ENCODE measurements at places on chromosomes 1 and 21.
A peak's percentile ranks its signal among the peaks of the same experiment; 100 is the strongest.

- no peak for DNase-seq
Observed at GRCh38 chr1:57672346-57673140, 248.7 kb upstream of the DAB1 start.

DNA sequence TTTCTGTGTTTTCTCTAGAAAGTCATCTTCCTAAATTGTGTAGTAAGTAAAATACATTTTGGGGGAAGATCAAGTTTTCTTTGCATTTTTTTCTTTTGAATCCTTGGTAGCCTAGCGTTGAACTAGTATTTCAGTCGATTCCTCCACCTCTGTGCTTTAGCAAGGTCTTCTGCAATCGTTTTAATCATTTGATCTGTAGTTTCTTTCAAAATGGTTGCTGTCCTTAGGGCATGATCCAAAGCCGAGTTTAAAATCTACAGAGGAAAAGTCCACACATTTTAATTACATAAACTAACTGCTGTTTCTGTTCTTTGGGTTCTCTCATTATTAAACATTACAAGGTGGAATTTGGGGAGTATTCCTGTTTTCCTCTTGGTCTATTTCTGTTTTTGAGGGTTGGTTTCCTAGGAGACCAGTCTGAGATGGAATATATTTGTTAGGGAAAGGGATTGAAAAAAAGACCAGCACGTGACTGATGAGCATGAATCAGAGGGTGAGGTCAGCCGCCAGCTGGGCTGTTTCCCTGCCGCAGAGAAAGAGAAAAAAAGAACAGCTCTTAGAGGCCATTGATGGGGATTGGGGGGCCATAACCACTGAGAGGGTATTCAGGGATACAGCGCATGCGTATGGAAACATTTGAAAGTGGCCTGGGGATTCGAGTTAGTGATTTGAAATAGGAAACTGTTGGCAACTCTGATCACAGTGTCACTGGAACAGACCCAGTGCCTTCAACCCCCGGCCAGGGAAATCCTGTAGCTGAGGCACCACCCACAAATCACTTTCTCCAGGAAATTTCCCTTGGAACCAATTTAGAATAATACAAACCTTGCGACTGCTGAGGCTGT, 40.6 kb downstream of the AKNAD1 start:
- DNase-seq: peak; percentile 78

GRCh38 chr1:163361123-163361934, 39.6 kb downstream of the NUF2 start:
- no peak for DNase-seq

DNA sequence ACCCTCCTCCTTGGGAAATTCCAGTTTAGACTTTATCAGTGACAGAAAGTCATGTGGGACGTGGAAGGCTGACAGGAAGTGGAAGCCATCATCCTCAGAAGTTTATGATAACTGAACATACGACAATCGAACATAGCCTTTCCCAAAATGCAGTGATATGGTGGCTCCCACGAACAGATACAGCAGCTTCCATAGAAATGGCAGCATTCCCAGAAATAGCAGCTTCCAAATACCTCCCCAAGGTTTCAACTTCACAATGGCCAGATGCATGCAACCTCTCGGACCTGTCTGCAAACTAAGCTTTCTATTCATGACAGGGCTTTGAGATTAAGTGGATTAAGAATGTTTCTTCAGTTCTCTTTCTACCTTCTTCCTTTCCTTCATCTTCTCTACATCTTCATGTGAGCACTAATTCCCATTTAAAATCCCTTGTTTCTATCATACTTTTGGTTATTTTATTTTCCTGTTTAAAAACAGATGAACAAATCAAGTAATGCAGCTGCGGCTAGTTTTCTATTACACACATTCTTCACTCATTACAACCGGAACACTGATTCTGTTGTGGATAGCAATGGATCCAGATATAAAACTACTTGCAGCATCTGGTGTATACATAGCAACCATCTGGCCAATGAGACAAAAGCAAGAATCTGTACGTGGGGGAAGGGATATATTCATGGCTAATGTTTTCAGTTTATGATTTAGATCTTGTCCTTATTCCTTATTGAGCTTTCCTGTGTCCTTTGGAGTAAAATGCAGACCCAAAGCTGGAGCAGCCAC, 304.8 kb downstream of the BRINP3 start:
- DNase-seq: no peak

- no peak for DNase-seq
Observed at GRCh38 chr1:76868916-76869315, 1.6 kb downstream of the ST6GALNAC5 start.

DNA sequence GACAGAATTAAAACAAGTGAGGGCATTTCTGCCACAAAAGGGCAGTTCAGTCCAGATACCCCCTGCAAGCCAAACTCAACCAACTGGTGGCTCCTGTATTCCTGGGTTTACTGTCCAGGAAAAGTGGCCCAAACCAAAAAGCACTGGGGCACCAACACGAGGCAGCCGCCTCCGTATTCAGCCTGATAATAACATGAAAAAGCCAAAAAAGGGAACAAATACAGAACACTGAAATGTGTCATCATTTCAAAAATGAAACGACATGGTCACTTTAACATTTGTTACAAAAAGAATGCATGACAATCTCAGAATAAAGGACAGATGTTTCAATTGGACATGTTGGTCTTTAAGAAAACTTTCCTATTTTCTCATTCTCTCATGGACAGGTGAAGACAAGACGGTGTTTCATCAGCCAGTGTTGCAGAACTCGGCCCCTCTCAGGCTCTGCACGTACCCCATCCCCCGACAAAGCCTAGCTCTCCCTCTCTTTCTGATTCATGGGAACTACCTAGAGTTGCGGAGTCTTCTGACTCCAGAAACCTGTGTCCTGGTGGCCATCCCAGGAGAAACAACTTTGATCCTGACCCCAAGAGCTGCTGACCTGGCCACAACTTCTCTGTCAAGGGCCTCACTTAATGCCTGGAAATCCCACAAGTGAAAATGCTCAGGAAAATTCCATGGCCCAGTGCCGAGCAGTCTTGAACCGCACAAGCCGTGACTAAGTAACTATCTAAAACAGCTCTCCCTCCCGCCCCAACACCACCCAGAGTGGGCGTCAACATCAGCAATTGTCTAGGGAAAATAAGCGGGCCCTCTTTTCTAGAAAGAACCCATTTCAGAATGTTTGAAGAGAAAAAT, 27.1 kb downstream of the ZBTB17 start:
- no peak for DNase-seq

DNA sequence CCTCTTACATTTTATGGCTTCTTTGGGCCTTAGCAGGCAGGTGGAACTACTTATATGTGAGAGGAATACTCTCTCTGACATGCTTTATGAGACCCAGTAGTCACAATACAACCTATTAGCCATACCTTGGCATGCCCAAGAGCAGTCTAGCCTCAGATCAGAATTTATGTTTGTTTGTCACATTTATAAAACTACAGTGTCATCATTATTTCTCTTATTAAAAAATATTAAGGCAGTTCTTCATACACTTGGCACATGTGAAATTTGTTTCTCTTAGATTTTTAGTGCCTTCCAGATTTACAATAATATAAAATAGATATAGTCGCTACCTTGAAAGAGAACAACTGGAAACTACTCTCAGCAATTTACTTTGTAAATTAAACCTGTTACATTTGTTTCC, 118.5 kb downstream of the LRRC40 start:
- no peak for DNase-seq

DNA sequence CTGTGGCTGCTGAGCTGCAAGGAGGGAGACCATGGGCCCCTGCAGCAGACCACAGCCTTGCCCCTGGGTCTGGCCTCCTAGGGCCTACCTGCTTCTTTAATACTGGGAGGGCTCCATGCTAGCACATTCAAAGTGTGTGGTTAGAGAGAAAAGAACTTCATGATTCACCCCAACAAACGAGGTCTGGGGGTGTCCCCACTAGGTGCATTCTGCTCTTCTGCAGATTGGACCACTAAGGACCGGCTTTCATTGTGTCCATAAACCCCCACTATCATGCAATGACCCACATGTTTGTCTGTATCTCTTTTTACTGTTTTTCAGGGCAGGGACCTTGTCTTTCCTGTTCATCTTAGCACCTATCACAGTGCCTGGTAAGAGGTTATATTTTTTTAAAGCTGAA, 185.4 kb downstream of the OMA1 start:
- DNase-seq: no peak

DNA sequence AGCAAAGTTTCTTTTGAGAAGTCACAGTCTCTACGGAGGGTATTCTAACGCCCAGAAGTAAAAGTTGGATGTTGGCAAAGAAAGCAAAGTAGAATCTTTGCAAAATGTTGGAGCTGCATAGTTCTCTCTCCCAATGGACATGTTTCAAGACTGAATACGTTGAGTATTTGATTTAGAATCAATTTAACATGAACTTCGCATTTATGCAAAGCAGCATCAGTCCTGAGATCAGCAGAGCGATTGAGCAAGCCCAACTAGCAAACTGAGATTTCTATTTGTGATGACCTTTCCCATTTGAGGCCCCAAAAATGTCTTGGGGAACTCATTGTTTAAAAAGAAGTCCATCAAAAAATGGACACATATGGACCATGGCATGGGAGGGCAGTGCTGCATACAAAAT, 8.0 kb downstream of the RUNX1 start:
- no peak for DNase-seq

- peak; percentile 74 for DNase-seq
Observed at GRCh38 chr1:52629325-52629643, 3.7 kb upstream of the SHISAL2A start.

- no peak for DNase-seq
Observed at GRCh38 chr1:25080294-25081209, 150.5 kb upstream of the RUNX3 start.

DNA sequence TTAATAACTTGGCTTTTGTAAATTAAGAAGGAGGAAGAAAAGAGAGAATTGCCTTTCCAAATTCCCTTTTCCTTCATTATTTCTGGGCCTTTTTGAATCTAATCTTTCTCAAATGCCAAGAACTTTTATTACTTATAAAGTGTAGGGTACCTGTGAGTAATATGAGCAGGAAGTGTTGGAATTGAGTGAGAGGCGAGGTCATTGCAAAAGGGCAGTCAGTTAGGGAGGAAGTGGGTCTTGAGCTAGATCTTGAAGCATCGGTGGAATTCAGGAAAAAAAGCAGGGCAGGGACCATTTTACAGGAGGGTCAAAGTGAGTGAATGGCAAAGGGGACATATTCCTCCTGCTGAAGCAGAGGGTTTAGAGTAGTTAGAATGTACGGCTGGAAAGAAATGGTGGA, 23.4 kb downstream of the DDI2 start:
- DNase-seq: no peak

- DNase-seq: no peak
Observed at GRCh38 chr1:235351441-235351840, 15.8 kb upstream of the TBCE start.

GRCh38 chr1:185573162-185573561, 161.0 kb upstream of the HMCN1 start:
- DNase-seq: no peak

GRCh38 chr1:108077991-108078390, 113.0 kb upstream of the VAV3 start:
- no peak for DNase-seq

DNA sequence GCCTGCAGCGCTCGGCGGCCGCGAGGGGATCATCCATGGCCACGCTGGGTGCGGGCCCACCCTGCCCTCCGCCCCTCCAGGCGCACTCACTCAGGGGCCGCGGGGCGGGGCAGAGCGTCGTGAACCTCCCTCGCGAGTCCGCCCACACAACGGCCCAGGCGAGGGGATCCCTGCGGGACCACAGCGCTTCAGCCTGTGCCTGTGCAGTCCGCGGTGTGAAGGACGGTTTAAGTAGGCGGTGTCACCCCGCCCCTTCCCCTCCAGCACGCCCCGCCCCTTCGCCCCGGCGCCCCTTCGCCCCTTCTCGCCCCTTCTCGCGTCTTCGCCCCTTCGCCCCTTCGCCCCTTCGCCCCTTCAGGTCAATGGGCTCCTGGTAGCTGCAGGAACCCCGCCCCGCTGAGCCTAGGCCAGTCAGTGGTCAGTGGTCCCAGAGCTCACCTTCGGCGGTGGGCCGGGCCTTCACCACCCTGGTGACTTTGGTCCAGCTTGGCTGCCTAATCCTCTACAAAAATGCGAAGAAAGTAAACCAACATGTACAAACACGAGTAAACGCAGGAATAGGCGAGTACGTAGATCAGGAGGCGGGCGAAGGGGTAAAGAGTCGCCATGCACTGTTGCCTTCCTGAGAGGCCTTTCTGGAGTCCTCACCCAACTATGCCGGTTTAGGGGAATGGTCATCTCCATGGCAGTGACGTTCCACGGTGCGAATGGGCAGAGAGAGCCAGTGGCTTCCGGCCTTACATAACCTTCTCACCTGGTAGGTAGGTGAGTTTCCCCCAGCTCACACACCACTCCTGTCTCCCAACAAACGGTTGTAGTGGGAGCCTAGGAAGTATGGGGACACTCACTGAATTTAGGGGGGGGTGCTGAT, 19.6 kb upstream of the DMRTB1 start:
- DNase-seq: no peak

- DNase-seq: no peak
Observed at GRCh38 chr1:84973498-84974334, 23.2 kb downstream of the MCOLN2 start.

DNA sequence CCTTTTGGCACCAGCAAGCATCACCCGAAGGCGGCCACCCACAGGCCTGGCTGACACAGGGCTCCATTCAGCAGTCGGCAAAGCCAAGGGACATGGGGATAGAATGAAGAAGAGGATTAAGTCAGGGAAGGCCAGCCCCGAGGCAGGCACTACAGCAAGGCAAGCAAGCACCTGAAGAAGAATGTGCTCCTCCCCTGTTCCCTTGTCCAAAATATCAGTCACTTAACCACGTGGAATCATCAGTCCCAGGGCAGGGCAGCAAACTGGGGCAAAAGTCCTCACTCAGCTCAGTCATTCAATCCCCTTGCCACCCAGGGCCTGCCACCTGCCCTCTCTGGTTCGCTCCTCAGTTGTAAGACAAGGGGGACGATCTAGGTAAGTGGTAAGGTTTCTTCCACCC, 9.3 kb downstream of the KANK4 start:
- no peak for DNase-seq

- DNase-seq: no peak
Observed at GRCh38 chr1:161838362-161838761, 72.2 kb downstream of the ATF6 start.

DNA sequence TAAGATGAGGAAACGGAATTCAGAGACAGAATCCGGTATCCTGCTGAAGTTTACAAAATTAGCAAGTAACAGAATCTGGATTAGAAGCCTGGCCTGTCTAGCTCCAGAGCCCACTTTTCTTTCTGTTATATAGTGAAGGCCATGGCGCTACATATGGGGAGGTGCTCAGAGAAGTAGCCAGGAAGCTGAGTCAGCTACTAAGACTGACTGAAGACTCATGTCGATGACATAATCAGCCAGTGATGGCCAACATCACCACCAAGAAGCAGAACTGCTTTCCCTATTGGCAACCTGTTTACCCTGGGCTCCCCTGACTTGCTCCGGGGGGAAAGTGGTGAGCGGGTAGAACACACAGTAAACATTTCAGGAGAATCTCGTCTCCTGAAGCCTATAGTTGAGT, 18.8 kb downstream of the LRRC52 start:
- no peak for DNase-seq
